ENCODE measurements at places on chromosomes 13 and 19.

- DNase-seq: no peak
These were observed 47.5 kb downstream of the ZNF536 start for GRCh38 chr19:30419568-30420180.

DNA sequence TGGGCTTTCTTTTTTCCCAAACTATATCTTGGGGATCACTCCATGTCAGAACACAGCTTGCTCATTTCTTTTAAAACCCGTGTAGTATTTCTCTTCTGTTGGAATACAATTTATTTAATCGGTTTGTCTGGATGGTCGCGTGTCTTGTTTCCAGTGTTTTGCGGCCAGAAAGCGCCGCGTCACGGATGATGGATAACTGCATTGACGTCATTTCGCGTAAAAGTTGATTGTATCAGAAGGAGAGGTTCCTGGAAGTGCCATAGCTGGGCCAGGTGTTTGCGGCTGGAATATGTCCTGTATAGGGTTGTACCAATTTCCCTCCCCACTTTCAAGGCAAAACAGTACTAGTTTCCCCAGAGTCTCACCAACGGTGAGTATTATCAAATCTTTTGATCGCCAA lies 9.7 kb downstream of the ACTL9 start:
- no peak for DNase-seq

DNA sequence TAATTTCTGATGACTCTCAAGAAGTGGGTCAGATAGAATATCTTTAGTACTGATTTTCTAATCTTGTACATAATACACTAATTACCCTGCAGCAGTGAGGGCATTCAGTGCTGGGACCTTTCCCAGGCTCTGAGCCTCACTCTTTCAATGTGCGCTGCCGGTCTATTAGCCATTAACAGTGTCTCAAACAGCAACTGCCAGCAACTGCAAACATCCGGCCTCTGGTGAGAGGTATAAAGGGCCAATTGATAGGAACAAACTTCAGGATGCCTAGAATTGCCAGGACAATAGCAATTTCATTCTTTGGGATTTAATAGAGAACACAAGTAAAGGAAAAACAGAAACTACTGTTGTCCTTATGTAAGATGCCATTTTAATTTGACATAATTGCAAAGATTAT lies 604.4 kb upstream of the SPRY2 start:
- no peak for DNase-seq

DNA sequence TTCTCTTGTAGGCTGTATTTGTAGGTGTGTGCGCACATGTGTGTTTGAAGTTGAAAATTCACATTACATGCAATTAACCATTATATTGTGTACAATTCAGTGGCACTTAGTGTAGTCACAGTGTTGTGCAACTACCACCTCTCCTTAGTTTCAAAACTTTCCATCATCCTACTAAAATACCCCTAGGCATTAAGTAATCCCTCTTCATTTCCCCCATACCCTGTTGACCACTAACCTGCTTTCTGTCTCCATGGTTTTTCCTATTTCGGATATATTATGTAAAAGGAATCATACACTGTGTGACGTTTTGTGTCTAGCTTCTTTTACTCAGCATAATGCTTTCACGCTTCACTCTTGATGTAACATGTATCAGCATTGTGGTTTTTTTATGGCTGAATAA lies 16.1 kb downstream of the LSM14A start:
- no peak for DNase-seq

DNA sequence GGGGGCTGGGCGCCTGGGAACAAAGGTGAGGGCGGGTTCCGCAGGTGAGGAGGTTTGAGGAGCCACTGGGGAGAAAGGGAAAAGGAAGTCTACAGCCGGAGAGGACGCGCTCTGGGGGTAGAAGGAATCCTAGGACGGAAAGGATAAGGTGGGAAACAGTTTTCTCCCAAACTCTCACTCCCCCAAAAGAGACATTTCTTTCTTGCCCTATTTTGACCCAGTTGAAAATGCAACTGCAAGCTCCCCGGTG lies 651 bp upstream of the POLR1D start:
- no peak for DNase-seq

DNA sequence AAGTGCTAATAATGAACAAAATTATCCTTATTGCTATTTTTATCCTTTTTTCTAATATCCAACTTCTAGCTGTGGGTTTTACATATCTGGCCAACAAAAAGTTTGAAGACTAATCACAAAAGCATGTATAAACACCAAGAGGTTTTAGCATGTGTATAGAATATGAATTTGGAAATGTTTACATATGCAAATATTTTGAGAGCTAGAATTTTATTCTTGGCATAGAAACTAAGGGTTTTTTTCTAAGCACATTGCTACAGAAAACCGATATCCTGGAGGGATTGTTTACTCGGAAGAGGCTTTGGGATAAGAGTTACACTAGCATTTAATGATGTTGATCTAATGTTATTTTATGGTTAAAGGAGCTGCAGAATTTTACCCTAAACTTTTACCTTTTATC lies 392.1 kb downstream of the EFNB2 start:
- no peak for DNase-seq

GRCh38 chr19:495402-496111 lies 729 bp upstream of the MADCAM1 start:
- DNase-seq: no peak

- DNase-seq: no peak
These were observed 5.7 kb downstream of the ACTN4 start for GRCh38 chr19:38653028-38653571.

- DNase-seq: no peak
These were observed 69.8 kb downstream of the SIAH3 start for GRCh38 chr13:45781553-45782326.

- DNase-seq: no peak
These were observed 47.7 kb downstream of the GSX1 start for GRCh38 chr13:27839809-27840467.

GRCh38 chr19:12668932-12669269 lies 2.3 kb downstream of the WDR83 start:
- no peak for DNase-seq
